ENCODE measurements at places on chromosomes 16 and 17.

DNA sequence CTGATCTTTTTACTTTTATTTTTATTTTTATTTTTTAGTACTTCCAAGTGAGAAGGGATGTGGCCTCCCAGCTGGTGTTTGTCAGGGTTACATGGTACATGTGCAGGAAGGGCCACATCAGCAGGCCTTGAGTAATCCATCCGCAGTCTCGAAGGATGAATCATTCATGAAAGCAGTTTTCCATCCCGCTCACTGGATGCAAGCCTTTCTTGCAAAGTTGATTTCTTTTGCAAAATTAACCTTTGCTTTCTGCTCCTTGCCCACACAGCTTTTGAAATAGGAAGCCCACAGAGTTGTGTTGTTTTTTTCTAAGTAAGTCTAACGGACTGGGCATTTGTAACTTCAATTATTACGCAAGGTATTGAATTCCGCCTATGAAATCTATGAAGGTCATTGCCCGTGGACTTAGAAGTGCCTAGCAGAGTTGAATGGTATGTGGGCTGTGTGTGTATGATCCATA is 157.4 kb downstream of the PRKCA start:
- peak; percentile 94 for DNase-seq

- no peak for DNase-seq
Measured at GRCh38 chr16:20874088-20874581, 26.0 kb downstream of the DCUN1D3 start.

- no peak for DNase-seq
Measured at GRCh38 chr16:50035468-50035992, 10.5 kb downstream of the CNEP1R1 start.

- DNase-seq = no peak
Measured at GRCh38 chr16:22633280-22633679, 122.6 kb downstream of the NPIPB5 start.

DNA sequence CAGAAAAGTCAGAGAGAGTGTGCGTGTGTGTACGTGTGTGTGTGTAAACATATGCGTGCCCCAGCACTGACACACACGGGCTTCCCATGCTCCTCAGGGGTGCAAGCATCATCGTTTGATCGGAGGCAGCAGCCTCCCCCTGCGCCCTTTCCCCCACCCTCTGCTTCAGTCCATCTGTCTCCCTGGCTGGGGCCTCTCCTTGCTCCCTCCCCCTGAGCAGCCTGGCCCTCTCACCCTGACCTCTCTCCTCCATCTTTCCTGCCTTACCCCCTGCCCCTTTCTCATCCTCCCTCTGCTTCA is 4.4 kb downstream of the STX1B start:
- DNase-seq = no peak

- DNase-seq = no peak
Measured at GRCh38 chr17:19242926-19243325, 5.8 kb downstream of the EPN2 start.

- no peak for DNase-seq
Measured at GRCh38 chr17:75020331-75021110, 8.1 kb downstream of the MRPL58 start.
